Stimulated activated CD8-positive, alpha-beta memory T cell treated with anti-CD3 and anti-CD28 coated beads, Interleukin-7, amount 100 ng/mL, for 1 hour (primary cell): ENCODE measurements at places on chromosomes 5 and 9.

GRCh38 chr5:115484368-115484767, 60.2 kb downstream of the FEM1C start:
- no peak for DNase-seq

DNA sequence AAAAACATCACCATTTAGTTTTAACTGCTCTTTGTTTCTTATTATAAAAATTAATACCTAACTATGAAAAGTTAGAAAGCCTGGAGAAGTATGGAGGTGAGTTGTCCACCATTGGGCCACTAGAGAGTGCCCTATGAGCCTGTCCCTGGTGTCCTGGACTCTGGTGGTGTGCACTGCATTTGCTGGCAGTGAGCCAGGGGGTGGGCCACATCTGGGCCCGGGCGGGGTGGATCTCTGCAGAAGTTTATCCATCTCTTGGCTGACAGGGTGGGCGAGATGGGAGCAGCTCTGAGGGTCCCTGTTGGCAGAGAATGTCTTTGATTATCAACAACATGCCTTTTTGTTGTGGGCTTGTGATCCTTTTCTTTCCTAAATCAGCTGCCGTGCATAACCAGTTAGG, 8.2 kb downstream of the TENT4A start:
- no peak for DNase-seq

DNA sequence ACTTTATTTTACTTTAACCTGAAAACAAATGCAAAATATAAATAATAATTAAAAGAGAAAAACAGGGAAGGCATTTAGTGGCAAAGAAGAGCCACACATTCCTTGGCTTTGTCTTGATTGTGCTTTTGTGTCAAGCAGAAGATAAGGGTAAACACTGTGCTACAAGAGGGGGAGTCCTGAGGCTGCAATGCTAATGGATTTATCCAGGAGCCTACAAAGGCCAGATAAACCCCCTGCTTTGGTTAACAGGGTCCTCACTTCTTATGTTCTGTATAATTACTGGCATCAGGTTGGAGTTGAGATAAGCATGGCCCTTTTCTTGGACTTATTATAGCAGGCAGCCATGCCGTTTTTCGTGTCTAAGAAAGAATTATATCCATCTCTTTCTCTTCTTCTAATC, 302.8 kb downstream of the EFNA5 start:
- no peak for DNase-seq

DNA sequence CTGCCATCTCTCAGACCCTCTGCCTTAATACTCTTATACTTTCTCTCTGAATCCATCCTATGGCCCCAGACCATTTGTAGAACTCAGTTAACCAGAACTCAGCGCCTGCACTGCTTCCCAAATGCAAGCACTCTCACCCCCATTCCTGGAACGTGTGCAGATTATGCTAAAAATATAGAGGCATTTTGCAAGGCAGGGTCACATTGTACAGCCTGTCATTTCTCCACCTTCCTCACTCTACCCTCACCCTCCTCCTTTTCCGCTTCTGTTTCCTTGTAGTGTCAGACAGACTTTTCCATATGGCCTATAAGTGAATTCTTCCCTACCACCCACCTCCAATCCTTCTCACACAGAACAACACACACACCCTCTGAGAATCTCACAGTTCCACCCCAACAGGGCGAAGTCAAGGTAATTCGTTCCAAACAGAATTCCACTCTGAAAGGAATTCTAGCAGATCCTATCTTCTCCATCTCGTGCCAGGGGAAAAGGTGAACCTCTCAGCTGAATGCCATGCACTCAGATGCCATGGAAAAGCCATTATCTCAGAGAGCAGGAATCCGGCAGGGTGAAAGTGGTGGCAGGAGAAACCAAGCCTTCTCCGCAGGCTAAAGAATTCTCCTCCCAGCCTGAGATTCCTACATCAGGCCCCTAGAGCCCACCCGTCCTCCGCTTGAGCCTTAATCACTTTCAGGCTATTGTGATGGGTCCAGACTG, 25.3 kb downstream of the GGTA1 start:
- DNase-seq = no peak

- no peak for DNase-seq
Measured at GRCh38 chr5:139388198-139388821, 1.4 kb downstream of the MZB1 start.
